Stimulated activated naive CD4-positive, alpha-beta T cell treated with Interleukin-2 at 50 U/mL for 16 hours (primary cell): ENCODE measurements at places on chromosomes 1 and 21.

GRCh38 chr1:7426780-7427604, 344.1 kb upstream of the VAMP3 start:
- DNase-seq, result no peak

DNA sequence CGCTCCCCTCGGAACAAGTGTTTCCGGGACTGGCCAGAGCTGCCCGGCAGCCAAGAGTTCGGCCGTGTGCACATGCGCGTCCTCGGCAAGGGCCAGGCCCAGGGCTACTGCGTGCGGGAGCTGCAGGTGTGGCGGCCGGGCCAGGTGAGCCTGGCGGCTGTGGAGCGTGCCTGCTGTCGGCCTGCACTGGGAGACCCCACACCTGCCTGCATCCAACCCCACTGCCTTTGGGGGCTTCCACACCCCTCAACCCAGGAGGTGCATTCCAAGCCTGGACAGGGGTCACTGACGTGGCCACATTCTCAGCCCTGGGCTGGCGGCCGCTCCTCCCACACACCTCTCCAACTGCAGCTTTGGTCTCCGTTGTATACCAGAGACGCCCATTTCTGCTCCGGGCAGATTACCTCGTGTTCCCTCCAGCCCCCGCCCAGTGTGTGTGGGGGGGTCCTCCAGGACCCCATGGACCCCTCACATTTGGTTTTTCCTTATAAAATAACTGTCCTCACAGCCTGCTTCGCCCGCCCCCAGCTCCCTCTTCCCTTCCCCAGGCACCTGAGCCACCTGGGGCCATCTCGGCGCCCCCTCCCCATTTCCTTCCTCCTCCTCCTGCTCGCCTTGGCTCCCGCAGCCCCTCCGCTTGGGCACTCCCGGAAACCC, 6.1 kb downstream of the RNF223 start:
- DNase-seq, result no peak

DNA sequence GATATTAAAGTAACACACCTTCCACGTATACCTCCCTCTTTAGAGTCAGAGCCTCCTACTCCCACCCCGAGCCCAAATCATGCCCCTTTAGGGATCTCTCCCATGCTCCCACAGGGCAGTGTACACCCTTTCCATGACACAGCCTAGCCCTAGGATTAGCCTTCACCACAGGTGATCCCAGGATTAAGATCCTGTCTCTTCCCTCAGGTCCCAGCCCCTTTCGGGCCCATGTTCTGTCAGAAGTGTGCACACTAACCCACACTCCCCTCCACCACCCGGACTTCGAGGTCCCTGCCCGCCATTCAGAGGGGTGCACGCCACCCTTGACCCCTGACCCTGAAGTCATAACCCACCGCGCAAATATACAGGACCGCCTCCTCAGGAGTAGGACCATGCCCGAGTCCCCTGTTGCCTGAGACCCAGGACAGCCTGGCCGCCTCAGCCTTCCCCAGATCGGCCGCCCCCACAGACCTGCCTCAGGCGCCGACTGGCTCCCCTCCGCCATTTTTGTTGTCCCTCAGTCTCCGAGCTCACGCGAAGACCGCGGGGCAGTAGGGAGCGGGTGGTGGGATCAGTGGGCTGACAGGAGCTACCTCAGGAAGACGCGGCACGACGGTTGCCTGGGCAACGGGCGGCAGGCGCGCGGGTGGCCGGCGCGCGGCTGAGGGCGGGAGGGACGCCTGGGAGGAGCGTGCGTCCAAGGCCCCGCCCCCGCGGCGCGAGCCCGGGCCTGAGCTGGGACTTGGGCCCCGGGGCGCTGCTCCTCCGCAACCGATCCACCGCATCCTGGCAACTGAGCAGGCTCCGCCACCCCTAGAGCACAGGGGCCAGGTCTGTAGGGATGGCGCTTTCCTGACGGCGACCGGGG, at the start of gene AGBL4:
Gene AGBL4, minus strand, starts transcription at position 663 of the 868 bp plus-strand sequence.
- no peak for DNase-seq

- DNase-seq, result no peak
Measured at GRCh38 chr21:33686386-33686785, 44.1 kb downstream of the ITSN1 start.

DNA sequence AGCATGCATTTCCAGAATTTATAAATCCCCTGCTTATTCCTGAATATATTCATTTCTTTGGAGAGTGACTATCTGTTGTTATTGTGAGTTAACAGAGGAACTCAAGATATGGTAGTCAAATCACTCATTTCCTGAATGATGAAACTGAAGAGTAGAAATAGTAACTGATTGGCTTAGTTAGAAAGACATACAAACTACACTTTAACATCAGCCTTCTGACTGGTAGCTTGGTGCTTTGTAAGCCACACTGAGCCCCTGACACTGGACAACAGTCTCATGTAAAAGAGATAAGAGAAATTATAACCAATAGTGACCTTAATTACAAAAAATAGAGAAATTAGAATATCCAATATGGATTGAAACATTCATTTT, 4.8 kb downstream of the GBP7 start:
- DNase-seq, result no peak

GRCh38 chr21:34282223-34282622, 81.6 kb upstream of the KCNE2 start:
- DNase-seq, result no peak

- DNase-seq, result no peak
Measured at GRCh38 chr1:167663002-167663772, 33.2 kb downstream of the RCSD1 start.

DNA sequence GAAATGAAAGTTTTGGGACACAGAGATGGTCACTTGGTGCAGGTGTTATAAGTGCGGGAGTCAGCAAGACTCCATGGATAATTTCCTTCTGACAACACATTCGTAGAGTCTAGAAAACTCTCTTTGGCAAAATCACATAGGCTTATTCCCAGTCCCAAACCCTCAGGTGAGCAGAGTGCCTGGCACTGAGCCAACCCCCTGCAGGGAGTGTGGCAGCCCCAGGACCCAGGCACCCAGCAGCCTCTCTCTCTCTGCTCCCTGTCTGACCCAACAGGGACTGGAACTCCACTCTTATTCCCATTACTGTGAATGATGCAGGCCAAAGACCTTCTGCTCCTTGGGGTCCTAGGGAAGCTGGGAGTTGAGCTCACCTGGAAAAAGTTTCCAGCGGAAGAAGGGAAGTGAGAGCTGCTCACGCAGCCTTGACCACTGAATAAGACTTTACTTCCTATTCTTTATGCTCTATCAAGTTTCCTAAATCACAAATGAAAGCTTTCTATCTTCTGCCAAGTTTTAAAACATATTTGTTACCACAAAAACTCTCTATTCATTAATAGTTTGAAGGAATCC, 132.6 kb upstream of the ETV3 start:
- DNase-seq, result no peak

DNA sequence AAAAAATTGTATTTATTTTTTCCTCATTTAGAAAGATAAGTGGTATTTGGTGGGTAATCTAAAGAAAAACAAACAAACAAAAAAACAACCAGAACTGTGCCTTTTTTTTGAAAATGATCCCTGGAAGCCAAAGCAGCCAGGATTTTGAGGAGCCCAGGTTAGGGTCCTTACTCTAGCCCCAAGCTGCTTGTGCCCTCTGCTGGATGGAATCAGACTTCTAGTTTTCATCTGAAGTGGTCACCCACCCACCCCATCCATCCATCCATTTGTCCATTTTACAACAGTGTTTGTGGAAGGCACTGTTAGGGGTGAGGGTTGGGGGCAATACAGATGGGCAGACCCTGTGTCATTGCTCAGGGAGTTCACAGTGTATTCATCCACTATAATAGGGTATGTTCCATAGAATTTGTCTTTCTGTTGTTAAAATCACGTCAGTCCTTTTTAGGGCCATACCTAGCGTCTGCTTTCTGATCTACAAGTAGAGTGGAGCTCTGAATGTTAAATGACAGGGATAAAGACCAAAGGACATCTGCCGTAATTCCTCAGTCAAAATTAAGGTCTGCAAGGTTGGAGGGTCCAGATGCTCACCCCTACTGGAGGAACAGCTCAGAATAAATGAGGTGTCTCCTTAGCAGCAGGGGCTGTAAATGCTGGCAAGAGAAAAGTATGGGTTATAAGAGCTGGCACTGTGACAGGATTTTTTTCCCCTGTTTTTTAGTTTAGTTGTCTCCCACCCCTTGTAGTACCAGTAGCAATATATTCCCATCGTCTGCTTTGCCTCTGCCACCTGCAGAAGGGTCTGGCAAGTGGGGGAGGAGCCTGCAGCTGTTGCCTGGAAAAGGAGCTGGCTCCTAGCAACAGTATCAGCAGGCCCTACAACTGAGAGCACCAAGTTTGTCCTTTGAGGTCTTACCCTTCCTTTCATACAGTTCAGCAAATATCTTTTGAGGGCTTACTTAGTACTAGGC, 3.2 kb downstream of the LRRC42 start:
- no peak for DNase-seq

GRCh38 chr1:58932859-58933598, 149.2 kb upstream of the JUN start:
- DNase-seq, result no peak

DNA sequence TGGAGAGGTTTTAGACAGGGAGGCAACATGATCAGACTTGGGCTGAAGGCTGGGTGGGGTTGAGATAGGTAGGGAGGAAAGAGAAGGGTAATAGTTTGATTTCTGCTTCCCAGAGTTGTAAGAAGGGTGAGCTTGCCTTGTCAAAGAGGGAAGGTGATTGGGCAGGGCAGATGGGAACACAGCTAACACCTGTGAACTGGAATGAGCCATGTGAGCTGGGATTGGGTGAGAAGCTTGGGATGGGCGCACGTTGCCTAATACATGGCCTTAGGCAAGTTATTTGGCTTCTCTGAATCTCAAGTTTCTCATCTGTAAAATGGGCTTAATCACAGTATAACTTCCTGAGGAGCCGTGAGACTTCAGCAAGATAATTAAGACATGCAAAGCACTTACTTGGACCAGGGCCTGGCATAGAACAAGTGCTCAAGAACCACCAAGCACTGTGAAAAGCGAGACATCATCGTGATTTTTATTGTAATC, 33.8 kb upstream of the ID3 start:
- no peak for DNase-seq

GRCh38 chr1:11680270-11681070, 478 bp downstream of the MAD2L2 start:
- DNase-seq, result no peak

DNA sequence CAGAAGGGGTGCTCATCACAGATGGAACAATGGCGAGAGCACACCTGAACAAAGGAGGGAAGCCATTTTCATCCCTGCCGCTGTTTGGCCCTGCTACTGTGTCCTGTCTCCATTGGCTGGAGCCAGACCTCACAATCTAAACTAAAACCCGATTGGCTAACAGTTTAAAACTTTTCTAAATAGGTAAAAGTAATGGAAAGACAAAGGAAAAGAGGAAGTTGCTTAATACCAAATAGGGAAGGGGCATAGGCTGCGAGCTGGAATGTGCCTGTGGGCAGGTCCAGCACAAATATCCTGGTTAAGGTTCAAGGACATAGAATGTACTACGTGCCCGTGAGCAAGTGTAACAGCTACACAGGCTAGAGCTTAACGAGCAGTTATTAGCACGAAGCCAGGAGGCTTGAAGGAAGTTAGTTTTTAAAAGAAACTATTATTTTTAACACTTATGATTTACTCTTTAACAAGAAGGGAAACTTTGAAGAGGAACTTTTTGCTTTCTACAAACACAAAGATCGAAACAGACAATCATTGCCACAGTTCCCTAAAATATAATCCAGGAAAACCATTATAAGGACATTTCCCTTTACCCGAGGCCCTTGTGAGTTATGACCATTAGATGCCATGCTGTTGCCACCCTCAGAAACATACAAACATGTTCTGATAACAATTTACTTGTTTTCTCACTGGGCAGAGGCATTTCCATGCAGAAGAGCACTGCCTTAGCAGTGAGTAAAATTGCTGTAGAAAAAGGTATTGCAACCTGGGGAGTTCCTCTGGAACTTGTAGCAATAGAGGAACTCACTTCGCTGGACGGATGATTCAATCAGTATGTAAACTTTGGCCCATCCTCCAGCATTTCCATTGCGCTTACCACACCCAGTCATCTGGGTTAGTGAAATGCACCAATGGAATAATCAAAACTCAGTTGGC, 4.8 kb upstream of the PTTG1IP start:
- DNase-seq, result no peak

DNA sequence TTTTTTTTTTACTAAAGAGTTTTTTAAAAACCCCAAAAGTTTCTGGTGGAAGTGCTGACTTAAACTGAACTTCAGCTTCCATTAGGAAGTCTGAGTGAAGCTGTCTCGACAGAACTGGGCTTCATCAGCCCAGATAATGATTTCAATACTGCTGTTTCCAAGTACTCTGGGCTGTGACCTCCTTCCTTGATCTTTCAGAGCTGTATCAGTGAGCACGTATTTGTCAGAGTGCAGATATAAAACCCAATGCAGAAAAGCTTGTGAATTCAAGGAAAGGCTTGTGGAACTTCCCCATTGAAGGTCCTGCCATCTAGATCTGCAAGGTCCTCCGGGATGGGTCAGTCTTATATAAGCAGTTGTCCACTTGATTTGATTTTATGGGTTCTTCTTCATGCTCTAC, 50.1 kb upstream of the RGS21 start:
- DNase-seq, result no peak

DNA sequence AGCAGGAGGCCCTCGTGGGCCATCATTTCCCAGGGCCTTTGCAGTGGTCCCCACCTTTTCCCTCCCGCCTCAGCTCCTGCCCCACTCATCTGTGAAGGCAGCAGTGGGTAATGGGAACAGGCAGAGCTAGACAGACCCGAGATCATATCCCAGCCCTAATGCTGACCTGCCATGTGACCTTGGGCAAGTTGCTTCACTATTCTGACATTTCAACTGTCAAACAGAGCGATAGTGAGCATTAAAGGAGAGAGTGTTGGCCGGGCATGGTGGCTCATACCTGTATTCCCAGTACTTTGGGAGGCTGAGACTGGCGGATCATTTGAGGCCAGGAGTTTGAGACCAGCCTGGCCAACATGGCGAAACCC, 51.7 kb downstream of the RPS6KA1 start:
- DNase-seq, result no peak

GRCh38 chr1:185565302-185565701, 168.9 kb upstream of the HMCN1 start:
- no peak for DNase-seq

- DNase-seq, result no peak
Measured at GRCh38 chr1:31652891-31653499, 8.3 kb upstream of the PEF1 start.

GRCh38 chr1:217343907-217344306, 287.0 kb downstream of the GPATCH2 start:
- no peak for DNase-seq

DNA sequence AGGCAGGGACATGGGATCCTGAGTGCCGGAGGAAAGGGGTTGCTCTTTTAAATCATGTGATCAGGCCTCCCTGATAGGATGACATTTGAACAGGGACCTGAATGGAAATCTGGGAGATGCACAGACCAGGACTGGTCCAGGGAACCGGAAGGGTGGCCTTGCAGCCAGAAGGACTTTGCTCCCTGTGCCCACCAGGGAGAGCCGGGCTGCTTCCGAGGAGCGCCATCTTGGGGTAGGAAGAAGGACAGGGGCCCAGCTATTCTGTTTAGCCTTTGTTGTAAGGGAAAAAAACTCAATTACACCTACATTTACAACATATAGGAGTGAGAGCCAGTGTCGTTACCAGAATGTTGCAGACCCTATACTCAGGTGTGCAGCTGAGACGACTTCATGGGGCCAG, 5.5 kb downstream of the KLHDC7A start:
- no peak for DNase-seq

- peak; percentile 30 for DNase-seq
Measured at GRCh38 chr1:9909234-9910046, 629 bp downstream of the CTNNBIP1 start.

GRCh38 chr1:184888505-184888904, 85.8 kb downstream of the NIBAN1 start:
- DNase-seq, result no peak

GRCh38 chr1:152806576-152806975, at the start of gene LCE1C:
Gene LCE1C, minus strand, starts transcription at chr1:152806651. Its CDS starts 1,173 bp downstream, at chr1:152805478.
- no peak for DNase-seq
